ENCODE measurements at places on chromosomes 16 and 17.

DNA sequence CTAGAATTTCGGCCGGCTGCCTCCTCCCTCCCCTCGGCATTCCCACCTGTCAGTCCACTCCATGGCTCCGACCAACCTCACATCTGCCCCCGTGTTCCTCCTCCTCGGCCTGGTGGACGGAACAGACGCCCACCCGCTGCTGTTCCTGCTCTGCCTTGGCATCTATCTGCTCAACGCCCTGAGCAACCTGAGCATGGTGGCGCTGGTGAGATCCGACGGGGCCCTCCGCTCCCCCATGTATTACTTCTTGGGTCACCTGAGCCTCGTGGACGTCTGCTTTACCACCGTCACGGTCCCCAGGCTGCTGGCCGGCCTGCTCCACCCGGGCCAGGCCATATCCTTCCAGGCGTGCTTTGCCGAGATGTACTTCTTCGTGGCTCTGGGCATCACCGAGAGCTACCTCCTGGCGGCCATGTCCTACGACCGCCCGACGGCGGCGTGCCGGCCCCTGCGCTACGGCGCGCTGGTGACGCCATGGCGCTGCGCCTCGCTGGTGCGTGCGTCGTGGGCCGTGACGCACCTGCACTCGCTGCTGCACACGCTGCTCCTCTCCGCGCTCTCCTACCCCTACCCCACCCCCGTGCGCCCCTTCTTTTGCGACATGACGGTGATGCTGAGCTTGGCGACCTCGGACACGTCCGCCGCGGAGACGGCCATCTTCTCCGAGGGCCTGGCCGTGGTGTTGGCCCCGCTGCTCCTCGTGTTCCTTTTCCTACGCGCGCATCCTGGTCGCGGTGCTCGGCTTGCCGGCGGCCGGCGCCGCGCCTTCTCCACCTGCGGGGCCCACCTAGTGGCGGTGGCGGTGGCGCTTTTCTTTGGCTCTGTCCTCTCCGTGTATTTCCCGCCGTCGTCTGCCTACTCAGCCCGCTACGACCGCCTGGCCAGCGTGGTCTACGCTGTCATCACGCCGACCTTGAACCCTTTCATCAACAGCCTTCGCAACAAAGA, at the start of gene OR3A2:
Gene OR3A2, minus strand, starts transcription at position 440 of the 948 bp plus-strand sequence.
- DNase-seq = no peak

- peak; percentile 94 for DNase-seq
Observed at GRCh38 chr17:19448341-19449268, 37.6 kb downstream of the RNF112 start.

DNA sequence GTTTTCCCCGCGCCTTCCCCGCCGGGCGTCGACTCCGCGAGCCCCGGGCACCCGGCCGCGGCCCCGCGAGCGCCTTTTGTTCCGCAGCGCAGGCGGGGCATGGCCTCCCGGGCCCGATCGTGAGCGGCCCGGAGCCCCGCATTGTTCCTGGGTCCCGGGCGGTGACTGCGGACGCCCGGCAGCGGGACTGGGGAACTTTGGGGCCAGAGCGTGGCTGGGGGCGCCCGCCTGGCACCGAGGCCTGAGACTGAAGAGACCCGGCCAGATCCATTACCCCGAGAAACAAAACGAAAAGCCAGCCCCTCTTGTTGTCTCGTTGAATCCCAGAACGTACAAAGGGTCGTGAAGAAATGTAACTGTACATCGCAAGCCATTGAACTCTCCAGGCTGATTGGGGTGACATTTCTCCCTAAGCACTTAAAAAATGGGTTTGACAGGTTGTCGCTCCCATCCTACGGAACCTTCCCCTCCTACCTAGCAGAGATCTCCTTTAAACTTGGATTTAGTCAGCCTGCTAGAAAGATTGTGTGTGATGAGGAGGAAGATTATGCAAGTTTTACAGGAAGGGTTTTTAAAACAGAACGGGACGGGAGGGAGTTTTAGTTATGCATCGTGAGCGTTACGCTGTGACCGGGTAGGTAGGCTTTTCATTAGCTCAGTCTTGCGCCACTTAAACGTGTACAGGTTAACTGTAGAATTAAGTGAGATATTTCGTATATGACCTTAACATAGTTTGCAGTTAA, 825 bp downstream of the METTL9 start:
- peak; percentile 26 for DNase-seq

DNA sequence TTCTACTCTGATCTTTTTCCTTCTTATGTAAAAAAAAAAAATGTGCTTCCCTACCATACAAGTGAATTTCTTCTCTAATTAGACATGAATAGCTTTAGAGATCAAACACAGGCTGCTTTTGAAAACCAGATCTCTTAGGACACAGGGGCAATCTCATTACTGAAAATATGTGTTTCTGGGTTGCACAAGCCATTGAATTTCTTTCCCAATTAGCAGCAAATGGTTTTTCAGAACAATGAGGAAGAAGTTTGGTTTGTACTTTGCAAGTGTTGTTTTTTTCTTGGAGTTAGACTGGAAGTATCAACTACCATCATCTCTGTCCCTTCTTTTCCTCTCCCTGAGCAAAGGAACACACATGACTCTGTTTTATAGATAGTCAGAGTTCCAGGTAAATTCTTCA, 5.6 kb upstream of the ANKS4B start:
- DNase-seq = no peak

DNA sequence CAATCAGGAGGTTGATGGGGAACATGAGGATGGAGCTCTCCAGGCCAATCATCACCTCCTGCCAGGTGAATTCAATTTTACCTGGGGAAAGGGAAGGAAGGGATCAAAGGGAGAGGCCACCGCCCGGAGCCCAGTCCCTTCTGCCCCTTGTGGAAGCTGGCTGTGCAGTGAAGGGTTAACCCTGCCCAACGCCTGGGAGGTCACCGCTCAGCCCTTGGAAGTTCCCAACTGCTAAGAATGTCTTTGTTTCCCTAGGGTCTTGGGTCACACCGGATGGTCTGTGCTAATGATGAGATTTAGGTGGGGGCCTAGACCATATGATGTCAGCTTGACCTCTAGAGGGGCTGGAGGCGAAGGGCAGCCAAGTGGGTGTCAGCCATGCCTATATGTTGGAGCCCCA, 52.1 kb upstream of the GCSH start:
- DNase-seq = no peak

DNA sequence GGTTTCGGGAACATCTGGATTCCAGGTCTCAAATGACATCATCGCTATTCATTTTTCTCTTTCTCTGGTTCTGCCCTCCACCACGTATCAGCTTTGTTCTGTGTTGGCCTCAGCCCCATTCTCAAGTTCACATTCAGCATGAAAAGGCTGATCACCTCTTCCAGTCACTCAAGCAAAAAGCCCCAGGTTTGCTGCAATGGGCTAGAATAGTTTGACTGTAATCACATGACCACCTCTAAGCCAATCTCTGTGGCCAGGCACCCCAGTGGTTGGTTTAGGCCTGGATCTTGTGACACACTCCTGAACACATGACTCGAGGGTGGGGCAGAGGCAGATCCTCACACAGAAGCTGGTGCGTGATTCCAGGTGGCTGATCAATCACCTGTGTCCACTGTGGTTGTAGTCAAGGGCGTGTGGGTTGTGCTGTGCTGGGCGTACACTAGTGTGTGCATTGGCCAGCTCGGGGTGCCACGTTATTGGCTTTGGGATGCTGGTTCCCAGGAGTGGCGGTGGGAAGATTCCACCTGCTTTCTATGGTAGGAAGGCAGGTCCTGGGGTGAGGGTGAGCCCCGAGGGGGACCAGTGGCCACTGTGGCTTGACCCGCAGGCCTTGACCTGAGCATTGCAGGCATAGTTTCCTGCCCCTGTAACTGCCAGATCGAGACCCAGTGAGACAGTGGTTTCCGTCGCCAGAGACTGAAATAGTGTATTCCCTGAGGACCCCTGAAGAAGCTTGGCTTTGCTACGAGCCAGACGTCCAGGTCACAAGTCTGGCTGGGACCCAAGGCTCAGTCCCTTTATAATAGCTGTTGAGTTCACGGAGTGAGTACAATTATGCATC, 12.0 kb downstream of the EEF2K start:
- no peak for DNase-seq

- no peak for DNase-seq
Observed at GRCh38 chr17:71085238-71086033, 916.1 kb downstream of the KCNJ2 start.

- no peak for DNase-seq
Observed at GRCh38 chr17:65741710-65742109, 180.3 kb upstream of the AXIN2 start.

GRCh38 chr16:16790597-16790996, 411.7 kb downstream of the NPIPA7 start:
- DNase-seq = no peak

DNA sequence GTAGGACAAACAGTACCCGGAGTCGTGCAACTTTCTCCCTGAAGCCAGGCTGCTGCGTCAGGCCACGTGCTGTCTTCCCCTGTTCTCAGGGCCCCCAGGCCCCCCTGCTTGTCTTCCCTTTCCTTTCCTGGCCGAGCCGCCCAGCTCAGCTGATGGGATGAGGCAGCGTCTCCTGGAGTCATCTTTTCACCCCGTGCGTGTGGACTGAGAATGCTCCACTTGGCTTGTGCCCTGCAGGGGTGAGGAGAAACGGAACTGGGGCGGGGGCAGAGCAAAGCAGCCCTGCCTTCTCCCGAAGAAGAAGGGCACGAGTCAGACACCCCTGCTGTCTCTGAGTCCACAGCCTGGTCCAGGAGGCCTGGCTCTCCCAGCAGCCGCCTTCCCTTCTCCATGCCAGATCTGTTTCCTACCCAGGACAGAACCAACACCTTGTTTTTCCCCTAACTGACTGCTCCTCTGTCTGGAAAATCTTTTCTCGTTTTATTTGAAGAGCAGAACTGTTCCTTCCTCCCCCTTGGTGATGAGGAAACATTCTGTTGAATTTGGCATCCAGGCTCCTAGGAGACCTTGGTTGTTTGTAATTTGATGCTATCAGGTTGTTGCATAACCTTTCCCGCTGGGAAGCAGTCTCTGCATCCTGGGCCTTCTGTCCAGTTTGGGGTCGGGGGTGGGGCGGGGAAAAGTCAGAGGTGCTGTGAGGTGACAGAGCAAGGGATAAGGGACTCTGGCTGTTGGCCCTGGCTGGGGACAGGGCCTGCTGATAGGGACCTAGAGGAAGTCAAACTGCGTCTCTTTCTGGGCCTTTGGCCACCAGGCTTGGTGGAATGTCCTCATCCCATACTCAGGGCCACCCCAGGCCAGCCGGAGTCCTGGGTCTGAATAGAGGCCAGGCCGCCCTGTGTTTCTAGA, 78.8 kb downstream of the WIPI1 start:
- DNase-seq = peak; percentile 100

- no peak for DNase-seq
Observed at GRCh38 chr16:71250461-71251235, 20.1 kb upstream of the HYDIN start.

GRCh38 chr16:29139261-29139802, 154.5 kb downstream of the LAT start:
- DNase-seq = no peak

- DNase-seq = no peak
Observed at GRCh38 chr17:51391982-51392654, 131.8 kb downstream of the UTP18 start.

GRCh38 chr16:72646615-72647014, 401.3 kb downstream of the ZFHX3 start:
- DNase-seq = no peak

DNA sequence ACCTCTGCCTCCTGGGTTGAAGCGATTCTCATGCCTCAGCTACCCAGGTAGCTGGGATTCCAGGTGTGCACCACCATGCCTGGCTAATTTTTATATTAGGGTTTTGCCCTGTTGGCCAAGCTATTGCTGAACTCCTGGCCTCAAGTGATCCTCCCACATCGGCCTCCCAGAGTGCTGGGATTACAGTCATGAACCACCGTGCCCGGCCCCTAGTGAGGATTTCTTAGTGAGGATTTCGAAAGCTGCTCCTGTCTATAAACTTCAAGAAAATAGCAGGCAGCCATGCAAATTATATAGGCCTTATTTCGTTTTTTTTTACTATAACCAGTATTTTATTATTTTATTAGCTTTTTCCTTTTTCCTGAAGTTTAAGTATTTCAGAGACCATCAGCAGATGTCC, 41.6 kb downstream of the EPN2 start:
- no peak for DNase-seq

GRCh38 chr17:36722121-36722902, 120.9 kb downstream of the MRM1 start:
- no peak for DNase-seq

DNA sequence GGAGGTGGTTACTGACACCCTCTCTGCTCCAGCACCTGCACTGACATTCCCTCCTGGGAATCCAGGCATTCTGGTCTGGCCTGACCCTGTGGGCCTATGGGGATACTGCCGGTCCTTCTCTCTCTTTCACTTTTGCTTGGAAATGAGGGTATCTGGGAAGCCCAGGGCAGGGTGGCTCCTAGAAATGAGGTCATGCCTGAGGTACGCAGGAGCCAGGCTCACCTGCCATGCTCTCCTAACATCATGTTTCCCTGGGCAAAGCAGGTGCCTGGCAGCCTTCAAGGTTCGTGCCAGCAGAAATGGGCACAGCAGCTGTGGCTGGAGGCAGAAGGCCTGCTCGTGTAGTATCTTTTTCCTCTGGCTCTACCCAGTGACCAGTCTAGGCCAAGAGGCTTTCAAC, 3.3 kb downstream of the ITGA3 start:
- no peak for DNase-seq

DNA sequence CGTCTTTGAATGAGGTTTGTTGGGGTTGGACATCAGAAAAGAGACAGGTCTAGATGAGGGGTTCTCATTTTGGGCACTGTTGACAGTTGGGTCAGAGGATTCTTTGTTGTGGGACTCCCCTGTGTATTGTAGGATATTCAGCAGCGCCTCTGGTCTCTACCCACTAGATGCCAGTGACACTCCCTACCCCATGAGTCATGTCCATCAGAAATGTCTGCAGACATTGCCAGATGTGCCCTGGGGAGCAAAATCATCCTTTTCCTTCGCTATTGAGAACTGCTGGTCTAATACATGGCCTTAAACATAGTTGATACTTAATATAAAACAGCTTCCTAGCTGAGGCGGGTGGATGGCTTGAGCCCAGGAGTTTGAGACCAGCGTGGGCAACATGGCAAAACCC, 3.1 kb downstream of the ABAT start:
- DNase-seq = peak; percentile 12

- DNase-seq = no peak
Observed at GRCh38 chr17:17603895-17604225, 12.4 kb upstream of the PEMT start.
